Small intestine (tissue), 16 donors: ENCODE measurements at places on chromosomes 7 and 10.

- DNase-seq: peak; percentile 57
These were observed 276.1 kb downstream of the DNAJB6 start for GRCh38 chr7:157612664-157613561.

DNA sequence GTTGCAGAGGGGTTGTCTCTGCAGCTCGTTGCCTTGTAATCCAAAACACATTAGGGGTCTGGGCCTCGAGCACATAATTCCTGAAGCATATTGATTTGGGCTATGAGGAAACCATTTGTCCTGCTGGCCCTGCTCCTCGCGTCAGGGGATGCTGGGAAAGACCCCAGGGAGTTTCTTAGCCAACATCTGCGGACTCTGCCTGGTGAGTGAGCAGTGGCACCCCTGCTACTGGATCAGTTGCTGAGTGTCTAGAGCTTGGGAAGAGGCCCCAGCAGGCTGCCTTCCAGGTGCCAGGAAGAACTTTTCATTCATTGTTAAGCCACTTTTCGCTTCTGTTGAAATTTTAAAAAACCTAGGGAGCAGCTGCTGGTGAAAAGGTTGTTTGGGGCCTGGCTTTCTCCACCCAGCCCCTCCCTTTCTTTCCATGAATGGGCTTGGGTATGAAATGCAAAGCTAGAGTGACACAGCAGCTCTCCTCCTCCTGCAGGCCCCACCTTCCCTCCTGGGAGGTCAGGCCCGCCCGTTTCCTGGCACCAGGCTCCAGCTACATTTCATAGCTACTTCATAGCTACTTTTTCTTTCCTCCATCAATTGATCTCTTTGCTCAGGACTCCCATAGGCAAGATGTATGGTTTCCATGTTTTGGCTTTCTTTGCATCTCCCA lies 26.8 kb downstream of the TACR2 start:
- DNase-seq: no peak

DNA sequence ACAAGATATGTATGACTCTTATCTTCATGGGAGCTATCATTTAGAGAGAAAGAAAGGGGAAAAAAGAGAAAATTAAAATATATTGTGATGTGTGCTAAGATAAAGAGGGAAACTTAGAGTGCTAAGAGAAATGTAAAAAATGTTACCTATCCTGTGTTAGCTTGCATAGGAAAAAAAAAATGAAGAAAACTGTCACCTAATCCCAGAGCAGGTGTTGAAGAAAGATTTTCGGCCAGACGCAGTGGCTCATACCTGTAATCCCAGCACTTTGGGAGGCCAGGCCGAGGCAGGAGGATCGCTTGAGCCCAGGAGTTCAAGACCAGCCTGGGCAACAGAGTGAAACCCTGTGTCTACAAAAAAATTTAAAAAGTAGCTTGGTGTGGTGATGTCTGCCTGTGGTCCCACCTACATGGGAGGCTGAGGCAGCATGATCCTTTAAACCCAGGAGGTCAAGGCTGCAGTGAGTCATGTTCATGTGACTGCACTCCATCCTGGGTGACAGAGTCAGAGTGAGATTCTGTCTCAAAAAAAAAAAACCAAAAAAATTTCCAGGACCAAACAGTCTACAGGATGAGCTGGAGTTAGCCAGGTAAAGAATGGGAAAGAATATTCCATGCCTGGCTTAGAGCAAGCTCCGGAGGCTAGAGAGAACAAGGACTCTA lies 2.4 kb upstream of the MKLN1 start:
- no peak for DNase-seq

DNA sequence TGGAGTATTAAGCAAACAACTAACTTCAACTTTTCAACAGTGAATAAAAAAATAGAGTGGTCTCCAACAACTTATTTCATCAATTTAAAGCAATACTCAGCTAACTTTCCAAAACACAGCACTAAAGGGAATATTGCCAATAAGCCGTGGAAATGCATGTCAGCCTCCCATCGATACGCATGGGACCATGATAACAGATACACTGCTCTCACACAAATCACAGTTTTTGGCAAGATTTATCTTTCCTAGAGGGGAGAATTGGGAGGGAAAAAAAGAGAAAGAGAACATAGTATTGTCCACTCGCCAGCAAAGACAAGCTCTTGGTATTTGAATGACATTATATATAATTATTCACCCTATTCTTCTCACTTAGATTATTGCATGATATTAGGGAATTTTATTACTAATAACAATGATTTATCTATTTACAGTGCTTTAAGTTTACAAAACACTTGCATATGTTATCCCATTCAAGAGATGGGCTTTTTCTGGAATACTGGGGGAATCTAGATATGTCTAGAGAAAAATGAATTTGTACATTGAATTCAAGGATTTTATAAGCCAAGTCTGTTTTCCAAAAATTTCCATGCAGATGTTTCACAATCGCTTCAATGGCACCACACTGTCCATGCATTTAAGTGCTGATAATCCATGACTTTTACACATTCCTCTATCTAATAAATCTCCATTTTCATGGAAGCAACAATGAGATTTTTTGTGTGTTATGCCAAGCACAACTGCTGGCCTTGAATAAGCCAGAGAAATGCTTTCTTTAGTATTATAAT lies 194.0 kb upstream of the MGMT start:
- DNase-seq: no peak

DNA sequence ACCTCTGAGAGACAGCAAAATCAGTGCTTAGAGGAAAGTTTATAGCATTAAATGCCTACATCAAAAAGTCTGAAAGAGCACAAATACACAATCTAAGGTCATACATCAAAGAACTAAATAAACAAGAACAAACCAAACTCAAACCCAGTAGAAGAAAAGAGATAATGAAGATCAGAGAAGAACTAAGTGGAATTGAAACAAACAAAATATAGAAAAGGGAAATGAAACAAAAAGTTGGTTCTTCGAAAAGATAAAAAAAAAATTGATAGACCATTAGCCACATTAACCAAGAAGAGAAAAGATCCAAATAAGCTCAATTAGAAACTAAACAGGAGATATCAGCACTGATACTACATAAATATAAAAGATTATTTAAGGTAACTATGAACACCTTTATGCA lies 280.0 kb upstream of the NRG3 start:
- no peak for DNase-seq
